ENCODE measurements at places on chromosomes 16 and 17.

- DNase-seq = no peak
Observed at GRCh38 chr16:64365448-64365931, 756.4 kb downstream of the CDH11 start.

- peak; percentile 87 for DNase-seq
Observed at GRCh38 chr17:61409301-61410112, 9.9 kb downstream of the TBX2 start.

- no peak for DNase-seq
Observed at GRCh38 chr16:24116046-24116776, 139.9 kb upstream of the CACNG3 start.

- no peak for DNase-seq
Observed at GRCh38 chr17:63365366-63366240, 80.5 kb downstream of the CYB561 start.

- DNase-seq = no peak
Observed at GRCh38 chr16:4309833-4310266, 6.0 kb upstream of the GLIS2 start.

GRCh38 chr17:82419540-82419939 is 1.2 kb upstream of the OGFOD3 start:
- DNase-seq = no peak

DNA sequence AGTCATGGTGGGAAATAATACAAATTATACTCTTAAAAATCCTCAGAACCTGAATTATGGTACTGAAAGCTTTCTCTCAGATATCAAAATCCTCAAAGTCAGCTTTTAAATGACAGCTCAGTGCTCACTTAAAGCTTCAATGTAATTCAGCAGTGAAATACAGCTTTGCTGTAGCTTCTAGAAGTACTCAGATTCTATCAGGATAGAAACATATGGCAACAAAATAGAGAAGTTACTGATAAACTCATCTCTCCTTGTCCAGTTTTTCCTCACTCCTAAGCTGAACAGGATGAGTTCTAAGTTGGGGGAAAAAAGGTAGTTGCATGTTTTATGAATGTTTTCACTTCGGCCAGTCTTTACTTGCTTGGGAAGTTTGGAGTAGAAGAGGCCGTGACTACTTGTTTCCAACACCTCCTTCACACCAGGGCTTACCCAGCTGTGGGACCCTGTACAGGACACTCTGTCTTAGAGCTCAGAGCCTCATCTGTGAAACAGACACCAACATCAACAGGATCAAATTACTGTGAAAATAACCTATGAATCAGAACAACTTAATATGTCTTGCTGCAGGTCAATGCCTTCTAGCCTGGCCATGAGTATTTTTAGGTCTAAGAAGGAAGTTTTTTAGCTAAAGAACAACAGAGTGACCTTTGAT is 30.2 kb downstream of the OGFOD1 start:
- no peak for DNase-seq

DNA sequence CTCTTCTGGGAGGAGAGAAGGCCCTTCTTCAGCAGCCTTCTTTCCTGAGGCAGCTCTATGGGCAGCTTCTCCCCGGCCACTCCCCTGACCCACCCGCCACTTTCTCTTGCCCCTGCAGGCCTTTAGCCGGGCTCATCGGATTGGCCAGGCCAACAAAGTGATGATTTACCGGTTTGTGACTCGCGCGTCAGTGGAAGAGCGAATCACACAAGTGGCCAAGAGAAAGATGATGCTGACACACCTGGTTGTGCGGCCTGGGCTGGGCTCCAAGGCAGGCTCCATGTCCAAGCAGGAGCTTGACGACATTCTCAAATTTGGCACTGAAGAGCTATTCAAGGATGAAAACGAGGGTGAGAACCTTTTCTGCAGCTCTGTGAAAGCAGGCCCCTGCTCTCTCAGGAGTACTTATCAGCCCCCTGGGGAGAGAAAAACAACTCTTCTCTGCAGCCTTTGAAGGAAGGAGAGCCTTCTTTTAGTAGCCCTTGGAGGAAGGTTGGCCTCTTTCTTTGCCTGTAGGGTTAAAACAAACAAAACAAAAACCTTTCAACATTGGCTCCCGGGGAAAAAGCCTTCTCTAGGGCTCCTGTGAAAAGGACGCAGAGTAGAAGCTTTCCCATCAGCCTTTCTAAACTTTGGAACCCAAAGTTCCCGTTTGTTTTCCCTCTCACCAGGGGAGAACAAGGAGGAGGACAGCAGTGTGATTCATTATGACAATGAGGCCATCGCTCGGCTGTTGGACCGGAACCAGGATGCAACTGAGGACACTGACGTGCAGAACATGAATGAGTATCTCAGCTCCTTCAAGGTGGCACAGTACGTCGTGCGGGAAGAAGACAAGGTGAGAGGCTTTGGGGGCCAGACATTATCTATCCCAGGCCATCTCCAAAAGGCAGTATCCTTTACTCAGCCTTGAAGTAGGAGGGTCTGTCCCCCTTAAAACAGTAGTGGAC is 12.7 kb downstream of the RNF227 start:
- no peak for DNase-seq

- DNase-seq = no peak
Observed at GRCh38 chr17:78947235-78948149, 22.3 kb upstream of the TIMP2 start.

GRCh38 chr17:29283961-29284360 is 10.0 kb downstream of the NUFIP2 start:
- no peak for DNase-seq

DNA sequence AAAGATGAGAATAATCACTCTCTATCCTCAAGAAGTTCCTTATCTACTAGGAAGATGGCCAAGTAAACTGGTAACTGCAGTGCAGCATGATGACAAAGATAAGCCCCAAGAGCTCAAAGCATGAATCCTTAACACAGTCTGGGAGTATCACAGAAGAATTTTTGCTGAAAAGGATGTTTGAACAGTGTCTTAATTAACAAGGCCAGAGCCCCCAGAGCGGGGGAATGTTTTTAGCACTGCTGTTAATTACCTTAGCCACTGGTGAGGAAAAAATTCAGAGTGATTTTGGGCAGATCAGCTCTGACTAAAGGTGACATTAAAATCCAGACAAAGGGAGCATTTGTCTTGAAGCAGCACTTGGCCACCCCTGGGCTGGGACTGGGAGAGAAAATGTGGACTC is 30.1 kb downstream of the ADAMTS18 start:
- DNase-seq = no peak

GRCh38 chr17:21304091-21304490 is 19.6 kb downstream of the MAP2K3 start:
- DNase-seq = no peak

DNA sequence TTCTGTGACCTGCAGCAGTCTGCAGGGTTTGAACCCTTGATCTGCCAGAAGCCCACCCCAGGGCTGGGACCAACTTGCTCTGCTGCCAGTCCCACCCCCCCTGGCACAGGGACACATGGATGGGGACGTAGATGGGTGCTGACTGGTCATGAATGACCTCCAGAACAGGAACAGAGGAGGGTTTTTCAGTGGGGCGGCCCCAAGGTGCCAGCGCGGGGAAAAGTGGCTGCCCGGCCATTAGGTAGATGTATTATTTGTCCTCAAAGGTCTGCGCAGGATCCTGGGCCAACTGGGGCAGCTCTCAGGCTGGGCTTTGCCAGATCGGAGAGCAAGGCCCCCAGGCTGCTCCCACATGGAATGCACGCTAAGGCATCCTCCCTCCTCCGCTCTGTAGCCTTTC is 265.2 kb upstream of the TNRC6C start:
- no peak for DNase-seq

GRCh38 chr16:8655184-8655717 is 19.2 kb upstream of the ABAT start:
- no peak for DNase-seq

- DNase-seq = no peak
Observed at GRCh38 chr17:64080174-64080618, 49.7 kb downstream of the ERN1 start.

DNA sequence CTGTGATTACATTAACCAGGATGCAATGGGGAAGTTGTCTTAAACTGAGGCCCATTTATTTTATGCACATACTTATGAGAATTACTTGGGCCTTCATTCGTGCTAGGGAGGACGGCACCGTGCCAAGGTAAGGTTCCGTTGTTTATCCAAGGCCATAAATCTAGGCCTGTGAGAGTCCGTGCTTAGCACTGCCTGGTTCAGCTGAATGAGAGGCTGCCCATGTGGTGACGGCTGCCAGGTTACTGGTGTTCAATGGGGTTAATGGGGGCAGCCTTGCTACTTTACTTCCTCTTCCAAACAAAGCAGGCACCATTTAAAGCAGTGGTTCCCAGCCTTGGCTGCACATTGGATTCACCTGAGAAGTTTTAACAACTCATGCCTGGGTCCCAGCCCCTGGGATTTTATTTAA is 135.1 kb upstream of the NOL11 start:
- no peak for DNase-seq

GRCh38 chr16:11067697-11068141 is 123.4 kb downstream of the CLEC16A start:
- no peak for DNase-seq

GRCh38 chr16:14586637-14587305 is 43.3 kb downstream of the PARN start:
- DNase-seq = no peak

DNA sequence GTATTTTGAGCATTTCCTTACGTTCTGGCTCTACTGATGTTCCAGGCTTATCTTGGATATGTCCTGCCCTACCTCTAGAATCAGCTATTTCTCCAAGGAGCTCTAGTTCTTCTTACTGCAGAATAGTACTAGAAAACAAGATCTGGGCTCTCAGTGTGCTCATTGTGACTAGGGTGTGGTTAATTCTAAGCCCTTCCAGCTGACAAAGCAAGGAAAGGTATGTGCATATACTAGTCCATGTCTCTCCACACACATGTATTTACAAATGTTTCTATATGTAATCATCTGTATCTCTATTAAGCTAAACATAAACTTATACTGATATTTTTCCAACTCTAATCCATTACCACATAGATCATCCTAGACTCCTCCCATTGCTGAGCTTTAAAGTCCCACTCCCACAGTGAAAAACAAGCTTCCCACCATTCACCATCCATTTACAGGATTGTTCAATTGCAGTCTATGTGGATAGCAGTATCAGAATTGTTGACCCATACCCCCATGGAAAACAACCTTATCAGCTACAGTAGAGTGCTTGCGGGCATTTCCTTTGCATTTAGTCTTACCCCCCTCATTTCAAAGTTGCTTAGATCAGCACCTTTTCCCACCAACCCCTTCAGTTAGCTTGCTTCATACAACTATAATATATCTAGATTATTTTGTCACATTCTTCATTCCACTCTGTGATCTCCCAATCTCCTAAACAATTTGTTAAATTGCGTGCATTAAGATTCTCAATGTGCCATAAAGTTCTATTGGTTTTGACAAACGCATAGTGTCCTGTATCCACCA is 194.5 kb downstream of the SOX9 start:
- no peak for DNase-seq

GRCh38 chr17:17104494-17104893 is 62.2 kb downstream of the MPRIP start:
- no peak for DNase-seq

GRCh38 chr16:3645108-3645503 is 9.4 kb upstream of the DNASE1 start:
- DNase-seq = no peak

- DNase-seq = no peak
Observed at GRCh38 chr16:64196444-64196843, 925.4 kb downstream of the CDH11 start.

DNA sequence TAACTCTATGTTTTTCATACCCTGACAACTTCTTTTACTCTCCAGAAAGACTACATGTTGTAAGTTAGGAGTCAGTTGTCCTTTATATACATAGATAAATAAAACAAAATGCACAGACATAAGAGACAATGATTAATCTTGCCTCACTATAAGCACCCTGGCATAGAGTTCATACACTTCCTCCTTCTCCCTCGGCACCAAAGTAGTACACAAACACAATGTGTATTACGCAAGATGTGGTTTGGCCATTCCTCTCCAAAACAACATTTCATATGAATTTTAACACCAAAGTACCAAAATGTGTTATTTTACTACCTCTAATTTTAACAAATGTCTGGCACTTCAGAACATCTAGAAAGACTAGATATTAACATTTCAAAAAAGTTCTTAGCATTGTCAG is 17.2 kb upstream of the SLFN11 start:
- no peak for DNase-seq

- no peak for DNase-seq
Observed at GRCh38 chr17:80539022-80539641, 5.5 kb upstream of the RPTOR start.

- DNase-seq = no peak
Observed at GRCh38 chr17:68325961-68326360, 34.7 kb downstream of the ARSG start.

- DNase-seq = no peak
Observed at GRCh38 chr17:56594320-56595107, 1.0 kb downstream of the NOG start.

DNA sequence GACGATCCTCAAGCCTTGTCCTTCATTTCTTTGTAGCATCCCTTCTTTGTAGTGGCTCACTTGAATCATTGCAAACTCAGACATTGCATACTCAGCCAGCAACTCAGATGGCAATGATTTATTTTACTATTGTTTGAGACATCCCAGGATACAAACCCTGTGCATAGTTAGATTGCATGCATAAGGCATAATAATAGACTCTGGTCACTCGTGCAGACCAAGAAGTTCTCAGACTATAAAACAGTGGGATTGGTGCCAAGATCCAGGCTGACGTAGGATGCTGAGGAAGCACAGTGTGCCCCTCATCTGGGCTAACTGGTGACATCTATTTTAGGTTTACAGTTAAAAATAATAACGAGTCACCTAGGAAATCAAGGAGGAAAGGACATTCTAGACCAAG is 142.3 kb downstream of the PMP22 start:
- no peak for DNase-seq

DNA sequence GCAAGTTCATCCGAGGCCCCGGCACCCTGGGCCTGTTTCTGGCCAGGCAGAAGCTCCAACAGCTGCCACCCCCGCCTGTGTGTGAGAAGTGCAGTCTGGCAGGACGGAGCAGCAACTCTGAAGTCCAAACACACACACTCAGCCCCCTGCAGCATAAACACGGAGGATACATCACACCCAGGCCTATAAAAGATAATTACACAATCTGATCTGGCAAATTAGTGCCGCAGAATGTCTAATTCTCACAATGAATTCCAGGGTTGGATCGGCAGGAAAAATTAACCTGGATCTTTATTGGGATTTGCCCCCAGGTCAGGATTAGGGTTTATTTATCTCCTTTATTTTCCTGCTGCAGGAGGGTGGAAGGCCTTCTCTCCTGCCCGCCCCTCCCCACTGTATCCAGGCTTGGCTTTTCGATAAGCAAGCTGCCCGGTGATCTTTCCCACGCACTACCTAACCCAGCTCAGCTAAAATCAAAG is 311.4 kb downstream of the SOX9 start:
- DNase-seq = no peak
